IPS-NIHi11 (cell line): ENCODE measurements at places on chromosomes 7 and 10.
A peak's percentile ranks its signal among the peaks of the same experiment; 100 is the strongest.

- no peak for DNase-seq
These were observed 311.9 kb upstream of the HGF start for GRCh38 chr7:82081644-82082224.

GRCh38 chr7:126026421-126027088 lies 1096.9 kb upstream of the POT1 start:
- DNase-seq, result peak; percentile 29

DNA sequence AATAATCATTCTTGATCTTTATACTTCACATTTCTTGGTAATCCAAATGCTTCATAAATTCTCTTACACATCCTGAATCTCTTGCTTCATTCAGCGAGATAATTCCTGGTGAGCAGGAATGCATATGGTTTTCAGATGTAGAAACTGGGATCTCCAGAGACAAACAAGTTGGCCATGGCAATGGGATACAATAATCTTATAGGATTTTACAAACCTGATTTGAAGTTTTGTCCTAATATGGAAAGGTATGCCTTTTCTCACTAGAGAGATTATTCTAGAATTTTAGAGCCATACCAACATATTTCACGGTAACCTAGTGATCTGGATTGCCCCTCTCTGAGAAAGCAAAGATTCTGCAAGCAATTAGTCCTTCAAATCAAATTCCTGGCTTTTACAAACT lies 13.1 kb upstream of the TRDMT1 start:
- DNase-seq, result no peak

GRCh38 chr7:96973986-96974385 lies 31.4 kb upstream of the DLX6 start:
- no peak for DNase-seq

- no peak for DNase-seq
These were observed 58.7 kb downstream of the CABCOCO1 start for GRCh38 chr10:61721431-61721830.

GRCh38 chr7:87874066-87874465 lies 2.1 kb downstream of the SLC25A40 start:
- DNase-seq, result no peak

DNA sequence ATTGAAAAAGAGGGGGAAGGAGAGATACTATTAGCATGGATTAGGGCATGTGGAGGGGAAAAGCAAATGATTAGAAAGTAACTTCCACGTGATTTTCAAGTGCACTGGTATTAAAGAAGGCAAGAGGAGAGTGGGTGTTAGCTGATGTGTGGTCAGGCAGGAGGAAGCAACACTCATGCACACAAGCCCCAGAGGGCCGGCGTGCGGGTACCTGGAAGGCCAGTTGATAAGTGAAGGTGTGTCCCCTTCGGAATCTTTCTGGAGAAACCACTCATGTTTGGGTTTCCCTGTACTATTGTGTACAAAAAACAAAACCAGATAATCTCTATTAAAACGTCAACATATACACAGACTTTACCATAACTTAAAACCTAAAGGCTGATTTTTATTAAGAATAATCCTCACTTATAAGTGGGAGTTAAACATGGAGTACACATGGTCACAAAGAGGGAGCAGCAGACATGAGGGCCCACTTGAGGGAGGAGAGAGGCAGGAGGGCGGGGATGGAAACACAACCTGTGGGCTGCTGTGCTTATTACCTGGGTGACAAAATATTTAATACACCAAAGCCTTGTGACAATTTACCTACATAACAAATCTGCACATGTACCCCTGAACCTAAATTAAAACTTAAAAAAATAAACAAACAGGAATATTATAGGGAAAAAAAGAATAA lies 98.9 kb downstream of the SVIL start:
- DNase-seq, result no peak

GRCh38 chr10:103168438-103168837 lies 24.6 kb downstream of the NT5C2 start:
- no peak for DNase-seq

DNA sequence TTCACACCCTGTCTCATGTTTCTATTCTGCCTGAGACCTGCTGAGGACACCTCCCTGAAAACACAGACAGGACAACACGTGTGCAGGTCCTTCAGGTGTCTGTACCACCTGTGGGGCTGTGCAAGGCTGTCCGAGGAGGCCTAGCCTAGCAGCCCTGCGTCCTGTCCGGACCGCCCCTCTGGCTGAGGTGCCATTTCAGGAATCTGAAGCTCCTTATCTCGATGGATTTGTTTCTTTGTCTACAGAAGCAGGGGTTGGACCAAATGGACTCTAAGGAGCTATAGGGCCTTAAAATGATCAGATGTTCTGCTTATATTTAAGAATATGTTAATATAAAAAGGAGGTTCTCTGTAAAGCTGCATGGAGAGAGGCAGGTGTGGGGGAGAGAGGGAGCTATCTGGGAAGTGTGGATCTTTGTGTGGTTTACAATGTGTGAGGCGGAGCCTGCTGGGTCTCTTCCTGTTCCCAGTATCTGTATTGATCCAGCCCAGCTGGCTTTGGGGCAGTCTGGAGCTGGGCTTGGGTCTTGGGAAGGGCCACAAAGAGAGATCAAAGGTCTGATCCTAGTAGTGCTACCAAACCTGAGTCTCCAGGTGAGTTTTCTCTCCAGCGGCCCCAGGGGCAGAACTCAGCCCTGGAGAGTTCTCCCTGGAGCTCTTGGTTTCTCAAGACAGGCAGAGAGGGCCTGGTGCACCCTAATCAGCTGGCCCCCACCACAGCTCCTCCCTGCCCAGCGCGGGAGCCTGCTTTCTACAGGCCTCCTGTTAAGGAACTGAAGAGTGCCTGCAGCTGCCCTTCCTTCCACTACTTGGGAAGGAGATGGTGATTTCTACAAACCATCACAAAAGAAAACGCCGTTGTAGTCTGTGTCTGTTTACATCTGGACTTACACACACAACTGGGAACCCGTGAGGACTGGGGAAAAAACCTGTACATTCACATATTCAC lies 3.4 kb upstream of the MNX1 start:
- DNase-seq, result no peak

DNA sequence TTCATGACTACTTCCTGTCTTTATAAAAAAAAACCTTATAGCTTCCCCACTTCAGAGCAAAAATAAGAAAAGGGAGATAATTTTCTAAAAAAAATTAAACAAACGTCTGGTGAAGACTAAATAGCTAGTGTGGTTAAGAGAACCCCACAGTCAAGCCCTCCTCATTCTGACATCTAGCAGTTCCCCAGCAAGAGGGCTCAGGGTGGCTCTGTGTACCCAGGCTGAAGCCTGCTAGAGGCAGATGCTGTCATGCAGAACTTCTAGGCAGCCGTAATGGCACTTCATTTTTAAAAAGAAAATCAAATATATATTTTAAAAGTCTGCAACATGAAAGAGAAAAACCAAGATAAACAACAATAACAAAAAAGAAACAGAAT lies 223.1 kb upstream of the KLF14 start:
- DNase-seq, result no peak

DNA sequence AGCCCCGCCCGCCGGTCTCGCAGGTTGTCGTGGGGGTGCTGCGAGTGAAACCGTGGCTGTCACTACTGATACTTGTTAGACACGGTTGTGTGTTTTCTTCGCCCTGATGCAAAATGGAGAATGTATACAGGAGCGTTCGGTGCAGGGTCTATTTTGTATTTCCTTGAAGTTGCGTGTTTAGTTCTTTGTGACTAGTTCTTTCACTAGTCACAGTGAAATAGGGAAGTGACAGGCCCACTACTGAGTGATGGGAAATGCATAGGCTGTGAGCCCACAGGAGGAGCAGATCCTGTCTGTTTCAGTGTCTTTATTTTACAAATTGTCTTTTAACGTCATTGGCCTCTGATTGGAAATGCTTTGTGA lies 675 bp downstream of the ABRAXAS2 start:
- DNase-seq, result no peak

- no peak for DNase-seq
These were observed 92.6 kb downstream of the SPAG6 start for GRCh38 chr10:22437620-22438588.

DNA sequence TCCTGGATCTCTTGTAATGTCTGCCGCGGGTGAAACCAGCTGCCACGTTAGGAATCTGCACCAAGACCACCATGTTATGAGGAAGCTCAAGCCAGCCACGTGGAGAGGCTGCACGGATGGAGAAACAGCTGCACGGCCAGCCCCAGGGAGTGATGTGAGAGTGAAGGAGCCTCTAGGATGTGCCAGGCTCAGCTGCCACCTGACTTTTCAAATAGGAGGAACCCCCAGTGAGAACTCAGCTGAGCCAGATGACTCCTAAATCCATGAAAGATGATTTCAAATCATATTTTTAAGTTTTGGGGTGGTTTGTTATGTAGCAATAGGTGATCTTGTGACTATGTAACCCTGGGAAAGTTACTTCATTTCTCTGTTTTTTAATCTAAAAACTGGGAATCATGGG lies 71.7 kb downstream of the PRKAG2 start:
- no peak for DNase-seq

DNA sequence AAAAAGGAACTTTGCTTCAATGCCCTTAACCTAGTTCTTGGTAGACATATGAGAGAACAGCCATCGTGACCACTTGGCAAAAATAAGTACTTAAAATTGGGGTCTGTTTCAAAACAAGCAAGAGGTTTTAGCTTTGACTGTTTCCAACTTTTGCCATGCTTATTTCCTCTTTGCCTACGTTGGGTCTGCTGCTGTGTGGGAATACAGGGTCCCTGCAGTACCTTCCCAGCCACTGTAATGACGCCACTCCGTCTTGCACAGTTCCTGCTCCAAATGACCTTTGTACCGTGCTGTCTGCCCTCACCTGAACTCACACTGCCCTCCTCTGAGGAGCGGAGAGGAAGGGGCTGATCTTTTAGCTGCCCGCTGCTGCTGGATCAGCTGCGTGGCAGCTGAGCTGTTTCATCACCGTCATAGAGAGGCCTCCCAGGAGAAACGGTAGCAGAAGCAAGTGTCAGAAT lies 133.1 kb downstream of the MAPK8 start:
- no peak for DNase-seq

GRCh38 chr7:44110719-44111635 lies 6.8 kb downstream of the AEBP1 start:
- no peak for DNase-seq

DNA sequence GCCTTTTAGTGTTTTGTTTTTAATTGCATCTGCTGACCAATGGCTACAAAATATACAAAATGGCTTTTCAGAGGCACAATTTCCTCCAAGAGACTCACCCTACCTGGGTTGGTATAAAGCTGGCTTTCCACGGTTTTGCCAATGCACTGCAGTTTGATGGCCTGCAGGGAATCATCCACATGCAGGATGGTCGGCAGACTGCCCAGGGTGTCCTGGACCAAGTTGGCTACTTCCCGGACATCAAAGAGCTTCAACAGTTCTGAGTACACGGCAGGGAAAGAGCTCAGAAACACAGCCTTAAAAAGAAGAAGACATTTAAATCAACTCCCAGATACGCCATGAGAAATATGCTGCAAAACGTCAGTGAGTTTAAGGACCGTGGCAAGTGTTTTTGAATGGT lies 301.0 kb upstream of the IMMP2L start:
- no peak for DNase-seq

- DNase-seq, result peak; percentile 37
These were observed 65.8 kb downstream of the APBB1IP start for GRCh38 chr10:26503911-26504310.

- DNase-seq, result no peak
These were observed 53.0 kb upstream of the DRGX start for GRCh38 chr10:49448924-49449323.
